ENCODE measurements at places on chromosomes 12 and 14. TPM values are rescaled to one million over a fixed set of nuclear protein-coding genes. Genes with fewer than 3 reads are reported as not detected.

The PDE3A gene
- not detected for total RNA-seq

The CAPS2 gene
- 2.7 TPM for total RNA-seq

The ACOT6 gene
- not detected for total RNA-seq

The JAG2 gene
- total RNA-seq, result 0.56 TPM

The TBC1D30 gene
- not detected for total RNA-seq

The ABHD4 gene
- total RNA-seq, result 31.6 TPM

The DLK1 gene
- not detected for total RNA-seq

The HRK gene
- total RNA-seq, result not detected

The KRT4 gene
- not detected for total RNA-seq

The WDR89 gene
- 10.2 TPM for total RNA-seq

The CDKN3 gene
- total RNA-seq, result 83.4 TPM

DNA sequence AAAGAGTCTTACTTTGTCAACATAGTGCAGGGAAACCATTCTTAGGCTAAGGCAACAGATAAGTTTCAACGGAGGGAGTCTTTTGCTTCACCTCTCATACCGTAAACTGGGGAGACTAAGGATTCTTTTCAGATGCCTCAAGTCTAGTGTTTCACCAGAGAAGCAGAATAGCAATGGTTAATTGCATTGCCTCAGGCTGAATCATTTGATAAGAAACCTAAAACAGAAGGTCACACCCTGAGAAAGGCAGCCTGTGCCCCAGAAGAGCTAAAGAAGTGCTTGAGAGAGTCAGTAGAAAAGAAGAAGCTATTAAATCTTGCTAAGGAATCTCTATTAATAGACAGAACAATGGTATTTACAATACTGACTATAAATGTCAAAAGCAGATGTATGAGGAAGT lies 21.8 kb upstream of the ATXN7L3B start:
- H3K4me1 ChIP-seq, result no peaks in the 10 kb centered on the region
- DNase-seq, result no peak
- H3K27me3 ChIP-seq, result no peaks in the 10 kb centered on the region
- H3K36me3 ChIP-seq, result no peaks in the 10 kb centered on the region
- no peak overlapping the region for H3K4me3 ChIP-seq

GRCh38 chr12:28189784-28190320 lies 404 bp upstream of the CCDC91 start:
- H3K36me3 ChIP-seq, result peaks cover 27% of the 10 kb centered on the region
- peaks cover 40% of the 10 kb centered on the region for H3K4me1 ChIP-seq
- DNase-seq, result no peak
- H3K27me3 ChIP-seq, result peaks cover 3% of the 10 kb centered on the region

- H3K4me1 ChIP-seq, result peaks cover 10% of the 10 kb centered on the region
- H3K36me3 ChIP-seq, result no peaks in the 10 kb centered on the region
- H3K4me3 ChIP-seq, result no peak overlapping the region
- H3K27ac ChIP-seq, result no peak overlapping the region
- DNase-seq, result no peak
Observed at GRCh38 chr14:91349481-91350074, 68.0 kb downstream of the CCDC88C start.

DNA sequence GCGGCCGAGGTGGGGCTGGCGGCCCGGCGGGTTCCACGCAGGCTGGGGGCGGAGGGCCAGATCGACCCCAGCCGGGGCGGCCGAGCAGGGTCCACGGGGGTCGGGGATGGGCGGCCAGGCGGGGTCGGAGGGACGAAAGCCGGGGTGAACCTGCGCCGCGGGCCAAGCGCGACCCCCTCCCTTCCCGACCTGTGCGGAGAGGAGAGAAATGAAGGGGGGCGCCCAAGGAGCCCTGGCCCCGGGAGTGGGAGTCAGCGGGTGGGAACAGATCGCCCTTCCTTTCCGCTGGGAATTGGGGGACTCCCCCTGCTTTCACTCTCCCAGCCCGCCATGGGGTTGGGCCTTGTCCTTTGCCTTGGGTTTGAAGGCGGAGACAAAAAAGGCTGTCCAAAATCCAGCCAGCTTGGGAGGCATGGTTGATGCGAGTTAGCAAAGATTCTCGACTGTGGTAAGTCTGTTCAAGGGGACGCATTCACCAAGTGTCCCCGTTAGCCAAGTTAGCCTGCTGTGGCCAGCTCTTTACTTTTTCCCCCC lies 559 bp upstream of the CKAP4 start:
- H3K27ac ChIP-seq, result peak overlapping the region; percentile 93
- peaks cover 55% of the 10 kb centered on the region for H3K4me1 ChIP-seq
- peak overlapping the region; percentile 86 for H3K4me3 ChIP-seq
- H3K36me3 ChIP-seq, result peaks cover 19% of the 10 kb centered on the region

- no peak overlapping the region for H3K27ac ChIP-seq
- H3K4me3 ChIP-seq, result no peak overlapping the region
Observed at GRCh38 chr14:89586258-89587135, 169.5 kb upstream of the FOXN3 start.

- H3K27me3 ChIP-seq, result no peaks in the 10 kb centered on the region
- H3K36me3 ChIP-seq, result peaks cover 4% of the 10 kb centered on the region
- H3K4me3 ChIP-seq, result peak overlapping the region; percentile 47
Observed at GRCh38 chr12:12803186-12803585, 10.0 kb upstream of the DDX47 start.

DNA sequence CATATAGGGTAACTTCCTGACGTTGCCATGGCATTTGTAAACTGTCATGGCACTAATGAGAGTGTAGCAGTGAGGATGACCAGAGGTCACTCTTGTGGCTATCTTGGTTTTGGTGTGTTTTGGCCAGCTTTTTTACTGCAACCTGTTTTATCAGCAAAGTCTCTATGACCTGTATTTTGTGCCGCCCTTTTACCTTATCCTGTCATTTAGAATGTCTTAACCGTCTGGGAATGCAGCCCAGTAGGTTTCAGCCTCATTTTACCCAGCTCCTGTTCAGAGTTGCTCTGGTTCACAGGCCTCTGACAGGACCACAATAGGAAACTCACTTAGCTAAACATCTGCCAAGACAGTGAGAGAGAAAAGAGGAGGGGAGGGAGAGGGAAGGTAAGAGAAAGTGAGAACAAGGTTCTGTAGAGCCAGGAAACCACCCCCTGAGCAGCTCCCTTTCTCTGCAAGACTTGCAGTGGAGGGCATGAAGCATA lies 64.8 kb upstream of the PLEKHG3 start:
- H3K4me3 ChIP-seq, result no peak overlapping the region
- peaks cover 4% of the 10 kb centered on the region for H3K27me3 ChIP-seq
- peak; percentile 83 for DNase-seq
- peaks cover 14% of the 10 kb centered on the region for H3K36me3 ChIP-seq
- H3K27ac ChIP-seq, result peak overlapping the region; percentile 77
- H3K4me1 ChIP-seq, result peaks cover 33% of the 10 kb centered on the region

GRCh38 chr12:27844366-27845090 lies 64.5 kb upstream of the MANSC4 start:
- H3K4me1 ChIP-seq, result peaks cover 17% of the 10 kb centered on the region
- H3K27me3 ChIP-seq, result peaks cover 11% of the 10 kb centered on the region
- no peak overlapping the region for H3K4me3 ChIP-seq
- DNase-seq, result no peak
- H3K36me3 ChIP-seq, result peaks cover 10% of the 10 kb centered on the region
- no peak overlapping the region for H3K27ac ChIP-seq

DNA sequence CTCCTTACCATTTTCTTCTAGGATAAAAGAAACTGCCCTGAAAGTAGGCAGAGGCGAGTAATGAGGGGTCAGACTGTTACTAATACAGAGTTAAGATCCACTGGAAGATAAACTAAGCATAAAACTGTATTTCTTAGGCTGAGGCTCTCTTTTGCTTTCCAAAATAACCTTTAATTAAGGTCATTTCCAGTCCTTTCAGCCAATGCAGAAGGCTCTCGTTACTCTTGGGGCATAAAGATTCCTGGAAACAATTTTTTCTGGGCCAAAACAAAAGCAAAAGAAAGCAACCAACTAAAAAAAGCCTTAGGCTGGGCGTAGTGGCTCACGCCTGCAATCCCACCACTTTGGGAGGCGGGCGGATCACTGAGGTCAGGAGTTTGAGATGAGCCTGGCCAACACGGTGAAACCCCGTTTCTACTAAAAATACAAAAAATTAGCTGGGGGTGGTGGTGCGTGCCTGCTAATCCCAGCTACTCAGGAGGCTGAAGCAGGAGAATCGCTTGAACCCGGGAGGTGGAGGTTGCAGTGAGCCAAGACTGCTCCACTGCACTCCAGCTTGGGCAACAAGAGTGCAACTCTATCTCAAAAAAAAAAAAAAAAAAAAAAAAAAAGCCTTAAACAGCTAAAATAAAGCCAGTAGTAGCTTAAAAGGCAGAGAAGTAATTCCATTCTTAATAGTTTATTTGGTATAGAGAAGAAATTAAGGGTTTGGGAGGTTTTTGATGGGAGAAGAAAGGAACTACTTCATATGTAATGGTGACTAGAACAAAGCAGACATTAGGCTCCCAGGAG lies 68.9 kb upstream of the STAC3 start:
- no peak overlapping the region for H3K4me3 ChIP-seq
- peak; percentile 1 for DNase-seq
- peaks cover 20% of the 10 kb centered on the region for H3K4me1 ChIP-seq
- no peaks in the 10 kb centered on the region for H3K27me3 ChIP-seq

- H3K4me1 ChIP-seq, result no peaks in the 10 kb centered on the region
- H3K4me3 ChIP-seq, result no peak overlapping the region
Observed at GRCh38 chr14:98958632-98959031, 313.4 kb downstream of the BCL11B start.

- DNase-seq, result peak; percentile 68
- peak overlapping the region; percentile 0 for H3K4me3 ChIP-seq
- peak overlapping the region; percentile 50 for H3K27ac ChIP-seq
- peaks cover 28% of the 10 kb centered on the region for H3K4me1 ChIP-seq
- no peaks in the 10 kb centered on the region for H3K27me3 ChIP-seq
Observed at GRCh38 chr12:89390802-89391673, 38.7 kb upstream of the DUSP6 start.

DNA sequence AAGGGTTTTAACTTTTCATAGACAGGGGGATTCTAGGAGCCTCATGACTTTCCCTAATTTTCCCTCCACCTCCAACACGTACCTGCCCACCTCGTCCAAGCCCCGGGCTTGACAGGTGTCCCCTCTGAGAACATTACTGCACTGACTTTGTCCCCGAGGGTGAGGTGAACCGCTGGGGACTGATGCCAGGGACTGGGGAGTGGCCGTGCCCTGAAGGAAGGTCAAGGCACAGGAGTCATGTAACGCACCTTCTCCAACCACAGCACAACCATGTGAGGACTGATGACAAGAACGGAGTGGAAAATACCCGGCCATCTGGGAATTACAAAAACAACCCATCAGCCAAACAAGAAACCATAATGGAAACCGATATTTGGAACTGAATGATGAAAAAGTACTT lies 214.7 kb upstream of the C14orf180 start:
- no peak overlapping the region for H3K27ac ChIP-seq
- no peak for DNase-seq
- H3K4me1 ChIP-seq, result no peaks in the 10 kb centered on the region
- H3K4me3 ChIP-seq, result no peak overlapping the region

- H3K36me3 ChIP-seq, result no peaks in the 10 kb centered on the region
- H3K27ac ChIP-seq, result no peak overlapping the region
- no peak for DNase-seq
- H3K27me3 ChIP-seq, result peaks cover 1% of the 10 kb centered on the region
- H3K4me1 ChIP-seq, result peaks cover 16% of the 10 kb centered on the region
- no peak overlapping the region for H3K4me3 ChIP-seq
Observed at GRCh38 chr12:51171884-51172514, 936 bp downstream of the TFCP2 start.

- H3K4me1 ChIP-seq, result no peaks in the 10 kb centered on the region
- H3K36me3 ChIP-seq, result no peaks in the 10 kb centered on the region
- H3K4me3 ChIP-seq, result no peak overlapping the region
- no peak overlapping the region for H3K27ac ChIP-seq
- H3K27me3 ChIP-seq, result no peaks in the 10 kb centered on the region
Observed at GRCh38 chr12:8499616-8500015, 13.7 kb upstream of the CLEC4D start.

Measured in HFFc6 (cell line).